Mesothelial cell of epicardium (in vitro differentiated cells): ENCODE measurements at places on chromosomes 5 and 9. TPM values are rescaled to one million over a fixed set of nuclear protein-coding genes. Genes with fewer than 3 reads are reported as not detected.

Gene F12
- 2.1 to 2.7 TPM (median 2.3 TPM) in 3 replicates for total RNA-seq

Gene FLT4
- 1.8 to 2.6 TPM (median 2.4 TPM) in 3 replicates for total RNA-seq

Gene RGMB
- total RNA-seq = 11.0 to 11.8 TPM (median 11.1 TPM) in 3 replicates

Gene MYO10
- 50.1 to 56.7 TPM (median 51.9 TPM) in 3 replicates for total RNA-seq

Gene CARTPT
- not detected in 3 replicates for total RNA-seq

Gene TRPM3
- total RNA-seq = 1.1 to 1.6 TPM (median 1.1 TPM) in 3 replicates

Gene NUTM2F
- 0.27 to 0.38 TPM (median 0.31 TPM) in 3 replicates for total RNA-seq

Gene LEAP2
- 1.9 to 2.6 TPM (median 1.9 TPM) in 3 replicates for total RNA-seq

Gene ADRB2
- total RNA-seq = 0.42 to 0.52 TPM (median 0.51 TPM) in 3 replicates

Gene KIF20A
- 24.4 to 27.0 TPM (median 26.8 TPM) in 3 replicates for total RNA-seq

Gene STING1
- 26.8 to 30.3 TPM (median 27.0 TPM) in 3 replicates for total RNA-seq

DNA sequence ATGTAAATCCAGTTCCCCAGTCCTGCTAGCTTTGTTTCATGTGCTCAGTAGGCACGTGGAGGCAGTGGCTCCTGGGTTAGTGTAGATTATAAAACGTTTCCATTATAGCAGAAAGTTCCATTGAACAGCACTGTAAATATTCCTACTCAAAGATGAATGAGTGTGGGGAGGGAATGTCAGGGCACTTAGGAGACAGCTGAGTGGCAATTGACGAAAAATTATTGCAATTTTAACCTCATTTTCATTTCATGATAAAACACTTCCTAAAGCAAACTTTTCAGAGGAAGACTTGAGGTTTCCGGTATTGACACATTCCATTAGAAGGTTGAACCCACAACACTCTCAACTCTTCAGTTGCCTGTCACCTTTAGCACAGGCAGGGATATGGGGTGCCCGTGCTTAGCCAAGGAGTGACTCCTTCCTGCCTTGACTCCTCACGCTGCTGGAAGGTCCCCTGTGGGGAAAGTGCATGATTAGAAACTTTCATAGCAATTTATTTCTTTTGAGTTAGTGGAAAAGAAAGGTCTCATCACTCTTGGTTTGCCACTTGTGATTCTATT, 41.2 kb downstream of the SLC46A2 start:
- no peak for DNase-seq
- no peak overlapping the region for H3K27ac ChIP-seq
- H3K27me3 ChIP-seq = no peaks in the 10 kb centered on the region
- peaks cover 12% of the 10 kb centered on the region for H3K36me3 ChIP-seq
- peaks cover 8% of the 10 kb centered on the region for H3K4me1 ChIP-seq

- H3K4me1 ChIP-seq = no peaks in the 10 kb centered on the region
- DNase-seq = no peak
- H3K4me3 ChIP-seq = no peak overlapping the region
- no peaks in the 10 kb centered on the region for H3K36me3 ChIP-seq
- no peak overlapping the region for H3K27ac ChIP-seq
- peaks cover 9% of the 10 kb centered on the region for H3K27me3 ChIP-seq
These were observed 10.8 kb downstream of the SARDH start for GRCh38 chr9:133727277-133727875.

GRCh38 chr5:72107901-72108201, 576 bp downstream of the MAP1B start:
- peak overlapping the region; percentile 83 for H3K4me3 ChIP-seq
- H3K36me3 ChIP-seq = peaks cover 1% of the 10 kb centered on the region
- peak overlapping the region; percentile 59 for H3K27ac ChIP-seq
- H3K27me3 ChIP-seq = no peaks in the 10 kb centered on the region
- peaks cover 43% of the 10 kb centered on the region for H3K4me1 ChIP-seq

- H3K27ac ChIP-seq = no peak overlapping the region
- H3K27me3 ChIP-seq = peaks cover 15% of the 10 kb centered on the region
- no peaks in the 10 kb centered on the region for H3K36me3 ChIP-seq
- no peak overlapping the region for H3K4me3 ChIP-seq
These were observed 17.5 kb downstream of the SPOCK1 start for GRCh38 chr5:137481596-137481995.

DNA sequence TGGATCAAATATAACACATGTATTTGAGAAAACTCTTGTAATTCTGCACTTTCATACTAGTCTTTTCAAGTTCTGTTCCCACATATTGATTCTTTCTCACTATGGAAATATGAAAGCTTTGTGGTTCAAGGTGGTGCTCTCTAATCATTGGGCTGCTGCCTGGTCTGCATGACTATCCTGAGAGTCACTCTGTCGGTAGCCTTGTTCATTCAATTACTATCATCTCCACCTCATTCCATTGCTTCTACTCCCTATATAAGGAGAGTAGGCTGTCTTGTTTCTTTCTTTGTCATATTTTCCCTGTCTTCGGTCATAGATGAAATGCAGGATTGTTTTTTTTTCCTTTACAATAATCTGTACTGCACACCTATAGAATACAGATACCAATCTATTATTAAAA, 341.4 kb upstream of the ACTBL2 start:
- peaks cover 5% of the 10 kb centered on the region for H3K36me3 ChIP-seq
- H3K4me1 ChIP-seq = peaks cover 5% of the 10 kb centered on the region
- no peaks in the 10 kb centered on the region for H3K27me3 ChIP-seq
- no peak overlapping the region for H3K4me3 ChIP-seq
- H3K27ac ChIP-seq = no peak overlapping the region
- no peak for DNase-seq

DNA sequence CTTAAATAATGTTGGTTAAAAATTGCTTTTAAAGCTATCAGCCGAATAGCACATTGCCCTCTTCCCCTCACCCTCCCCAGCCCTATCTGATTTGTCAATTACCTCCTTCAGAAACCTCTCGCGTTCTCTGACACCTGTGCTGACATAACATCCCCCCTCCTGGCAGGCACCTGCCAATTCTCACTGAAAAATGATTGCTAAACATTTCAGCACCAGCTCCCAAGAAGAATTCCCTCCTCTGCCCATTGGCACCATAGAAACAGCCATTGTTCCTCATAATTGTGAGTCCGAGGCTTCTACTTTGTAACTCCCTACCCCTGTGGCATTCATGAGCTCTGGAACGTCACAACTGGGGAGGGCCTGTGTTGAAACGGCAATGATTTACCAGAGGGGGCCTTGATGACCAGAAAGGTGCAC, 20.2 kb downstream of the CDH6 start:
- DNase-seq = no peak
- H3K27me3 ChIP-seq = no peaks in the 10 kb centered on the region
- H3K27ac ChIP-seq = no peak overlapping the region

- peaks cover 22% of the 10 kb centered on the region for H3K4me1 ChIP-seq
- DNase-seq = no peak
- no peak overlapping the region for H3K4me3 ChIP-seq
- no peak overlapping the region for H3K27ac ChIP-seq
- no peaks in the 10 kb centered on the region for H3K27me3 ChIP-seq
These were observed 41.2 kb downstream of the NADK2 start for GRCh38 chr5:36200513-36200912.

GRCh38 chr5:169911448-169912212, 68.7 kb downstream of the INSYN2B start:
- H3K4me1 ChIP-seq = no peaks in the 10 kb centered on the region
- DNase-seq = no peak
- H3K36me3 ChIP-seq = no peaks in the 10 kb centered on the region

GRCh38 chr5:128290152-128290858, 206.7 kb downstream of the SLC12A2 start:
- DNase-seq = no peak
- H3K4me1 ChIP-seq = peaks cover 7% of the 10 kb centered on the region
- H3K27ac ChIP-seq = peak overlapping the region; percentile 55
- no peaks in the 10 kb centered on the region for H3K27me3 ChIP-seq

DNA sequence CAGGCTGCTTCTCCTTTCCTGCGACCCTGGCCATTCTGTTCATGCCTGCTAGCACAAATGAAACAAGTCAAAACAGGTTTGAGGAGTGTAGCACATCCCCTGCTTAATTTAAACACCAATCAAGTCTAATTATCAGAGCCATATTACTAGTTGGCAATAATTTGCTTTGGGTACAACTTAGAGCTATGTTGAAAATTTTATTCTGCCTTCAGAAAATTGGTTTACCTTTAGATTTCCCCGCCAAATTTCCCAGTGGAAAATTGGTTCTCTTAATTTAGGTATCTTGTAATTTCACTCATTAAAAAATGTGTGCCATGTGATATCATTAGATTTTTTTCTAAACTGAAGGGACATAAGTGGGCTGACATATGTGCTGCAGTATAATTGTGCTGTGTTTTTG, 265.8 kb downstream of the MAST4 start:
- no peak overlapping the region for H3K4me3 ChIP-seq
- peaks cover 45% of the 10 kb centered on the region for H3K4me1 ChIP-seq
- peak overlapping the region; percentile 86 for H3K27ac ChIP-seq

GRCh38 chr5:175343308-175343707, 100.7 kb downstream of the DRD1 start:
- H3K36me3 ChIP-seq = no peaks in the 10 kb centered on the region
- H3K27me3 ChIP-seq = peaks cover 22% of the 10 kb centered on the region
- no peak for DNase-seq
- peaks cover 3% of the 10 kb centered on the region for H3K4me1 ChIP-seq
- no peak overlapping the region for H3K27ac ChIP-seq

DNA sequence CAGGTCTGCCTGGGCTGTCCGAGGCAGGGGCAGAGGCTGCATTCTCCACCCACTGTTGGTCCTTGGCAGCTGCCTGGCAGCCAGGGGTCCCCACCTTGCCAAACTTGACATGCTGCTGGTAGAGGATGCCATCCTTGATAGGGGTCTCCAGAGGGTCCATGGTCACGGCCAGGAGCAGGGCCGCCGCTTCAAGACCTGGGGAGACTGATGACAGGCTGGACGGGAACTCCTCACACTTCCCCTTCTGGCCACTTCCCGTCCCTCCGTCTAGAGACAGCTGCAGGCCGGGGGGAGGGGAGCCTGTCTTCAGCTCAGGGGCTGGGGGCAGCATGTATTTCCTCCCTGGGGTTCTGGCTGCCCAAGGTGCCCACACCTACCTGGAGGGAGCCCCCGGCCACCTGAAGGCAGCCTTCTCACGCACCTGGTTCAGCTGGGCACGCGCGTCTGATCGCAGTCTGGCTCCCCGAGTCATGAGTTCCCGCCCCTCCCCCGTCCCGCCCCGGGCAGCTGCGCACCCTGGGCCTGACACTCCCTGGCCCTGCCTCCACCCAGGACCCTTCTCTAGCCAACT, at the start of gene DOK3:
TSS of gene DOK3 (minus strand) at position 446 of the 571 bp plus-strand sequence. CDS start at position 160, 286 bp downstream.
- H3K4me3 ChIP-seq = no peak within 1 kb of the TSS
- DNase-seq = no peak
- H3K27me3 ChIP-seq = no peaks in the 10 kb centered on the region

DNA sequence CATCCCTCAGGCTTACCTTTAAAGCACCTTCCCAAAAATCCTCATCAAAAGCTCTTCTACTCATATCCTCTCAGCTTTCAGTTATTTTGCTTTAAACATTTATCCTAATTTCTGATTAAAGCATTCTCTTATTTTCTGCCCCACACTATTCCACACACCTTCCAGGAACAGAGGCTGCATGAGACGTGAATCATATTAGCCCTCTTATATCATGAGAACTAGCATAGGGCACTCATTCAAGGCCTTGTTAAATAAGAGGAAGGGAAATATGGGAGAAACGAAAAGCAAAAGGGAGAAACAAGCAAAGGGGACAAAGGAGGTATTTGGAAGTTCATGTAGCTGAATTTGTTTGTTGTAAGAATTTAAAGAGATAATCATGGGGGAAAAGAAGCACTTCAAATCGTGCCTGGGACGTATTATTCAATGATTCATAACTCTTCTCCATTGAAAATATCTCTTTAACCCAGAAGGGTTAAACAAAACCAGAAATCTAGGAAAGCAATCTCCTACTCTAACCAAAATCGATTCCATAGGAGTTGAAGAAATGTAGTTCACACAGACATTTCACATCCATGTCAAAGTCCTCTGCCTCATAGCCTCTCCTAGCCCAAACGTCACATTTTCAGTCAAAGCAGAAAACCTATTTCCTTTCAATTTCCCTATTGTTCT, 4.1 kb downstream of the ALDH1A1 start:
- H3K4me3 ChIP-seq = no peak overlapping the region
- H3K36me3 ChIP-seq = no peaks in the 10 kb centered on the region
- H3K4me1 ChIP-seq = peaks cover 39% of the 10 kb centered on the region
- no peak for DNase-seq

DNA sequence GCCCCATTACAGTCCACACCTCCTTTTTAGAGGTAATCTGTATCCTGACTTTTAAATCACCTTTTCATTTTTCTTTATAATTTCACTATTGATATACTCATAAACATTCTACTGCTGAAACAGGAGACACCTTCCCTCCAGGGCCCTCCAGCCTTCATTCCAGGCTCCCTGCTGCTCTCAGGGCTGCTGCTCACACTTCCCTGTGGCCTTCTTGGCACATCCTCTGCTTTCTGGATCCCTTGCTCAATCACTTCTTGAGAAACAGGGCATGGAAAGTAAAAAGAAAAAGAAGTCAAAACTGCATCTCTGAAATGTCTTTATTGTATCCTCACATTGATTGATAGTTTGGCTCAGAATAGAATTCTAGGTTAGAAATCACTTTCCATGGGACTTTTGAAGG, 19.3 kb upstream of the WNT8A start:
- no peaks in the 10 kb centered on the region for H3K36me3 ChIP-seq
- H3K4me3 ChIP-seq = no peak overlapping the region
- DNase-seq = no peak
- no peaks in the 10 kb centered on the region for H3K4me1 ChIP-seq
- no peaks in the 10 kb centered on the region for H3K27me3 ChIP-seq

DNA sequence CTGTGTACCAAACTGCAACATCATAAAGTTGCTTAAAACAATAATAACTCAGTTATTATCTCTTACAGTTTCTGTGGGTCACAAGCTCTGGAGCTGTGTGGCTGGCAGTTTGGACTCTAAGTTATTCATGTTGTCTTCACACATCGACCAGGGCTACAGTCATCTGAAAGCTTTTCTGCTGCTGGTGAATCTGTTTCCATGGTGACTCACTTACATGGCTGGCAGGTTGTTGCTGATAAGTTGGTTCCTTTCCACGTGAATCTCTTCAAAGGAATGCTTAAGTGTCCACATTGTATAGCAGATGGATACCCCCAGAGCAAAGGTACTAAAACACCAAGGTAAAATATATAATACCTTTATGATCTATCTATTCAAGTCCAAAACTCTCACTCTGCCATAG, 44.8 kb upstream of the CYLC2 start:
- no peaks in the 10 kb centered on the region for H3K36me3 ChIP-seq
- no peak overlapping the region for H3K27ac ChIP-seq
- no peak overlapping the region for H3K4me3 ChIP-seq
- H3K4me1 ChIP-seq = no peaks in the 10 kb centered on the region
- H3K27me3 ChIP-seq = no peaks in the 10 kb centered on the region

GRCh38 chr5:145483212-145483611, 351.9 kb downstream of the PRELID2 start:
- no peak for DNase-seq
- no peak overlapping the region for H3K4me3 ChIP-seq
- H3K4me1 ChIP-seq = peaks cover 9% of the 10 kb centered on the region
- no peak overlapping the region for H3K27ac ChIP-seq
- H3K27me3 ChIP-seq = no peaks in the 10 kb centered on the region

DNA sequence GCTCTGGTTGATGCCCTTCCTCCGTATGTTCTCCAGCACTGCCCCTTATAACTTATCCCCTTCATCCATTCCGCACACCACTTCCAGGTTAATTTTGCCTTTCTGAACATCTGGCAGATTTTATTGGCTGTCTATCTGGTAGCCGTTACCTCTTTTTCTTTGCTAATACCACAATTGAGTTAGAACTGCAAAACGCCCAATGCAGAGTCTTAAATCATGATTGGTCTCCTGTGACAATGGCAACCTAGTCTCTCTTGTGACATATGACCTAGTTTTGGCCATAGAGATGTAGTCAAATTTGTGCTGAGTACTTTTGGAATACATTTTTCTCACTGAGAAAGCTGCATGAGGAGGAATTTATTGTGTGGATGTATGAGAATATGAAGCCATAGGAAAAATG, 365.7 kb upstream of the PRR16 start:
- H3K4me3 ChIP-seq = no peak overlapping the region
- H3K4me1 ChIP-seq = no peaks in the 10 kb centered on the region
- no peak overlapping the region for H3K27ac ChIP-seq
- H3K27me3 ChIP-seq = peaks cover 8% of the 10 kb centered on the region
- no peak for DNase-seq
